ENCODE measurements at places on chromosomes 12 and 14.

- DNase-seq: no peak
Observed at GRCh38 chr12:49893753-49894750, 9.6 kb downstream of the FAIM2 start.

GRCh38 chr12:75913502-75914351 lies 117.8 kb downstream of the PHLDA1 start:
- DNase-seq: no peak

GRCh38 chr12:122326586-122326985 lies 60.3 kb upstream of the VPS33A start:
- DNase-seq: no peak

- no peak for DNase-seq
Observed at GRCh38 chr12:90868626-90869025, 86.3 kb downstream of the CCER1 start.

DNA sequence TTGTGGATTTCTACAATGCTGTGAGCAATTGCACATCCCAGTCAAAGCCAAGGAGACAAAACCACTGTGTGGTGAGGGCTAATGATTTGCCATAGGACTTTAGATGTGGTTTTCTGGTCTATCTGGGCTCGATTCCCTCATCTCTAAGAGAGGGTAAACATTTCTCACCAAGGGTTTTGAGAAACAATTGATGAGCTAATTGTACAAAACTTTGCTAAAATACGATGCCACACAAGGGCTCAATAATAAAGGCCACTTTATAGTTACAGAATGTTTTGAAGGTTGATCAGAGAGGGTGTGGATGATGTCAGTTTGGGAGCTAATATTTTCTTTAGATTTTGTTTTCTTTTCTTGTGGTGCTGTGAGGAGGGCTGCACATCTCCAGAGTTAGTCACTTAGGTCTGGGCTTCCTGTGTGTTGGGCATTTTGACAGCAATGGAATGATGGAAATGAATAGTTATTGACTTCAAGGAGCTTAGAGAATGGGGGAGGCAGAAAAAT lies 60.8 kb upstream of the SLC38A4 start:
- DNase-seq: no peak

GRCh38 chr12:78977304-78977867 lies 112.8 kb downstream of the SYT1 start:
- DNase-seq: no peak

GRCh38 chr12:12899530-12900380 lies 8.4 kb downstream of the GPRC5A start:
- no peak for DNase-seq

DNA sequence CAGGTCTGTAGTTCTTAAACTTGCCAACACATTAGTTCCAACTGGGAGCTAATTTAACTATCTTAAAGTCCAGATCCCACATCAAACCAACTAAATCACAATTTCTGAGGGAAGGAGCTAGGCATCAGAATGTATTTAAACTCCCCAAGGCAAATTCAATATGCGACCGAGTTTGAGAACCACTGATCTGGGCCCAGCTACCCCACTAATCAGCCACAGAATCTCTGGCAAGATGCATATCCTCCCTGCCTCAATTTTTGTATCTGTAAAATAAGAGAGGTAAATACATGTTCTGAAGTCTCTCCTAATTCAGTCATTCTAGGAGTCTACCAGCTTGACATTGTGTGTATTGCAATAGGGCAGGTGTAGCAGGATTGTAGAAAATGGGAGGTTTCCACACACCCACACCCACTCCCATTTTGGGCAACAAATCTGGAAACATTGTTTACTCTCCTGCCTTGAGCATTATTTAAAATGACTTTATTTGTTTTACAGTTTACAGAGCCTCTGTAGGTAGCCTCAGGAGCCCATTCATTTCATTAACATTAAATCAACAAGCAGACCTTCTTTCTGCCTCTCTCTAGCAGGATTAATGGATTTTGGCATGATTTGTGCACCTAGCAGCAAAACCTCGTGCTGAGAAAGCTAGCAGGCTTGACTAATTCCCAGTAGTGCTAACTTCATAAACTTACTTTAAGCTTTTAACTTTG lies 15.6 kb downstream of the LGR5 start:
- no peak for DNase-seq
